ENCODE measurements at places on chromosomes 11 and 22.

DNA sequence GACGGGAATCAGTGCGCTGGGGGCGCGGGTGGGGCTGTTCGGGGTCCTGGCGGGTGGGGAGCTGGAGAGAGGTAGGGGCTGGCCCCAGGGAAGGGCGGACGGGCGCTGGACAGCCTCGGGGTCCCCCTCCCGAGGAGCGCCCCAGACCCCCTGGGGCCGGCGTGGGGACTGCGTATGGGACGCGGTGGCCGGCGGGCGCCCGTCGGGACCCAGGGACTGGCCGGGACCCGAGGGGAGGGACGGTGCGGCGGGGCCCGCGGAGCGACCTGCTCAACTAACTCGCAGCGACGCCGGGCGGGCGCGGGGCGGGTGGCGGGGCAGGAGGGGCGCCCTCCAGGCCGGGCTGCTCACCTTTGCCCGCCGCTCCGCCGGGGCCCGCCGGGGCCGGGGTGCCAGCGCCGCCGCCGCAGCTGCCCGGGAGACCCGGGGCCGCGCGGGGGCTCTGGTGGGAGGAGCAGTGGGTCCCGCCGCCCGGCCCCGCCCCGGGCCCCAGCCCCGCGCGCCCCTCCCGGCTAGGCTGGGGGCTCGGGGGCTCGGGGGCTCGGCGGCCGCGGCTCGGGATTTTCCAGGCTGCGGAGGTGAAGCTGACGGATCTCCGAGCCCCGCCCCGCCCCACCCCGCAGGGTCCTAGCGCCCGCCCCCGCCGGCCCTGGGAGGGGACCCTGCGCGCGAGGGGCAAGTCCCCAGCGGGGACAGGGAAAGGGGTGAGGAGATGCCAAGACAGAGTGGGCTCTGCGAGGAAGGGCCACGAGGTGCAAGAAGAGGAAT, 12.3 kb downstream of the STARD10 start:
- DNase-seq: no peak

DNA sequence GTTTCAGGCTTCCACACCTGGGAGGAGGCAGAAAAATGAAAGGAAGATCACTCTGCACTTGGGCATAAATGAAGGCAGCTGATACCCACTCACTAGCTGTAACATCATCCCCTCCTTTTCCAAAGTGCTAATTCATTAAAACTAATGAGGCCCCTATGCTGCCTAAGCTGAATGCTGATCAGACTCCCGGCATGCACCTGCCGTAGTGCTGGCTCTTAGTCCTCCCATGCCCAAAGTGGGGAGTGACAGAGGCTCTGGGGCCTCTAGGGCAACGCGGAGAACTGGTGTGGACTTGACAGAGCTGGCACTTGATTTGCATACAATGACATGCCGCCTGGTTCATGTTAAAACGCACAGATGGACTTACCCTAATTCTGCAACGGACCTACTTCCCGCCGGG, 96.5 kb upstream of the NCAM1 start:
- no peak for DNase-seq

- no peak for DNase-seq
Measured at GRCh38 chr11:134636071-134636470, 224.0 kb upstream of the B3GAT1 start.

DNA sequence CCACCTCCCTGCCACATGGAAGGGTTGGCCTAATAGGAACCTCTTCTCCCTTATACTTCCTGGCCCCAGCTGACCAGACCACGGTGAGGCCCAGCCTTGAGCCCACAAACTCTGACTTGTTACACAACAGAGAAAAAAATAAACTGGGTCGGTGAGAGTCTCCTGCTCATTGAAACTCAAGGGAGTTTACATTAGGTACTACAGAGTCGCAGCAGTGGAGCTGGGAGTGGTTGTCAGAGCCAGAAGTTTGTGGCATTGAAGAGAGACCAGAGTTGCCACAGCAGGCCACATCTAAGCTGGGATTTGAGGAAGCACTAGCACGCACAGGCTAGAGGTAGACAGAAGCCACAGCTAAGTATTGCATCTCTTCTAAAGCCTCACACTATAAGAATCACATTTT, 296.2 kb downstream of the DDX10 start:
- DNase-seq: no peak

DNA sequence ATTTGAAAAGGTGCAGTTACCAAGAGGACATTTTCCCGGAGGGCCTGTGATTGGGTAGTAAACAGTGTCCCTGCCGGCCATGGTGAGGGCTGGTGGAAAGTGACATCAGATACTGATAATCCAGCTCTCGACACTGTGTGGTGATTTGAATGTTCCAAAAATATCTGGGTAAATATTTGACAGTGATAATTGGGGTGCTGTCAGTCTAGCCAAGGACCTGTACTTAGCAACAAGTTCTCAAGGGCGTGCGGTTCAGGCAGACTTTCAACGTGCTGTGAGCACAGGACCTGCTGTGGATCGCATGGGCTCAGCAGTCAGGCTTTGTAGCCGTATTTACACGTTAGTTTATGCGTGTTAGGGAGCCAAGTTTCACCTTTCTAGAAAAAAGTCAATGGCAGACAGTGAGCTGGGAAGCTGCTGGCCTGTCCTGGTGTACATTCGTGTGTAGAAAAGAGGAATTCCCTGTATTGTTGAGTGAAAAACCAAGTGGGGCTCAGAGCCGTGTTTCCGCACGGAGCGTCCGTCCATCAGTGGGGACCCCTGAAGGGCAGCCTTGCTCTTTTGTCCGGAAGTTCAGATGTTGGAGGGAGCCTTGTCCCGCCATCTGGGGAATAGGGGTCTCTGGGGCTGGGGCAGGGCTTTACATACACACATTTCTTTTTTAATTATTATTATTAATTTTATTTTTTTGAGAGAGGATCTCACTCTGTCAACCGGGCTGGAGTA, 11.3 kb downstream of the TRMU start:
- no peak for DNase-seq

GRCh38 chr11:19647816-19648215, 64.8 kb upstream of the NAV2 start:
- no peak for DNase-seq

GRCh38 chr11:77779935-77780334, 40.6 kb downstream of the RSF1 start:
- DNase-seq: no peak

DNA sequence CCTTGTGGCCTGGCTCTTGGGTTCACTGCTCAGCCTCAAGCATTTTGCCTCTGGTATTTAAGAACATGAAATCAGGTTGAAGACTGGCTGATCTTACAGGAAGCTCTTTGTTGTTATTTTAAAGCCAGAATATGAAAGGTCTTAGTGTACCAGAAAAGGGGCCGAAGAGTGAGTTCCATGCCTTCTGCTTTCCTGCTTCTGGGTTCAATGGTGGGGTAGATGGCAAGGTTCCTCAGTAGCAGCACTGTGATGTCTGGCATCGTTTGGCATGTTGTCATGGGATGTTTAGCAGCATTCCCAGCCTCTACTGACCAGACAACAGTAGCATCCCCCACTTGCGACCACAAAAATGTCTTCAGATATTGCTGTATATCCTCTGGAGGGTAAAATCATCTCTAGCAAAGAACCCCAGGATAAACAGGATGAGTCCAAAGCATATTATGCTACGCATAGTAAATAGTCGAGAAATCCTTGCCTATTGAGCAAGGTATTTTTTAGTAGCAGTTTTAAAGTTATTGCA, 2.4 kb downstream of the VPS26B start:
- DNase-seq: no peak

GRCh38 chr22:49119551-49119952, 708.1 kb downstream of the BRD1 start:
- DNase-seq: no peak

DNA sequence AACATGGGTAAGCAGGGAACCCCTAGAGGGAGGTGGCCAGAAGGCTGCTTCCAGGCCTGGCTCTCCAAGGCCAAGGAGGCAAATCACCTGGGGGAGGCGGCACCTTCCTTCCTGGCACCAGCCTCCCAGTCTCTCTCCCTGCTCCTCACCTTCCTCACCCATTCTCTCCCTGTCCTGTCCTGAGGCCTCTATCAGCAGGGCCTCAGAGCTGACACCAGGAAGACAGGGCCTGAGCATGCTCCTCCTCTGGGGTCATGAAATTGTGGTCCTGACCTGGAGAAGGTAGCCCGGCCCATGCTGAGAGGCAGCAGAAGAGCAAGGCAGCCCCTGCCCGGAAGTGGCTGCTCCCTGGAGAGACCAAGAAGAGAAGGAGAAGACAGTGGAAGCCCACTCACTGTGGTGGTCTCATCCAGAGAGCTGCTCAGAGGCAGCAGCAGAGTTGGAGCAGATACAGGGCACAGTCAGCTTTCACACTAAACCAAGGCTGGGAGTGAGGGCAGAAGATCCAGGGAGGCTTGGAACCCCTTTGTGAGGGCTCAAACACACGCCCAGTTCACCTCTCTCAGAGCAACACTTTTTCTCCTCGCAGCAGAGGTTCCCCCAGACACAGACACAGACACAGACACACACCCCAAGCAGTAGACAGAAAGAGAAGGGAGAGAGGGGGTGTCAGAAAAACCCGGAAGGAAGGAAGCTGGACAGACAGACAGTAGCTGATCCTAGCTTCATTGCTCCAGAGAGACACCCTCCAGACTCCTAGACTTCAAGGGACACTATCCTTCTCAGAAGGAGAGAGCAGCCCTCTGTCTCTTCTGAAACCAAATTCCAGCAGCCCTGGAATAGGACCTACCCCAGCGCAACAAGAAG, 1.8 kb downstream of the BCL9L start:
- DNase-seq: no peak

- no peak for DNase-seq
Measured at GRCh38 chr22:19597399-19597735, 73.2 kb upstream of the CLDN5 start.

GRCh38 chr11:22832315-22833015, 2.9 kb upstream of the SVIP start:
- no peak for DNase-seq

- DNase-seq: no peak
Measured at GRCh38 chr11:116386118-116386699, 386.6 kb downstream of the BUD13 start.

GRCh38 chr11:96265220-96265737, 77.7 kb downstream of the MAML2 start:
- no peak for DNase-seq

DNA sequence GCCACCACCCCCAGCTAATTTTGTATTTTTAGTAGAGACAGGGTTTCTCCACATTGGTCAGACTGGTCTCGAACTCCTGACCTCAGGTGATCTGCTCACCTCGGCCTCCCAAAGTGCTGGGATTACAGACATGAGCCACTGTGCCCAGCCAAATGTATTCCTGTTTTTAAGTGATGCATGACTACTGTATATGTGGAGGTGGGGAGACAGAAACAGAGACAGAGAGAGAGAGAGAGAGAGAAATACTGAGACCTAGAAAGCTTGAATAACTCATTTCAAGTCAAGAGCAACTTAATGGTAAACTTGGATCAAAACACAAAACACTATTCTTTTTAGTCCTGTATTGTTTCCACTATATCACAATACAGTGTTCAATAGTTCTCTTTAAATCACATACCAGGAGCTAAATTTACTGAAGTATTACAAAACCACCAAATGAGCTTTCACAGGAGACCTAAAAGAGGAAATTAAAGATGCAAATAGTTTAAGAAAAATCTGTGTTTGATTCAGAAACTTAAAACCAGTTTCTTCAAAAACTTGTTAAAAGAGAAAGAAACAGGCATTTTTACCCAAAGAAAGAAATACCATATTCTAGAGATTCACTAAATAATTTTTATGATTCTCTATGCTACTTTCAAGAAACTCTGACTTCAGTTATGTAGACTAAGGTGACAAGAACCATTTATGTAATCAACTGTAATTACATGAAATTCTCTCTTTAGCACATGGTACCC, 188.7 kb downstream of the ETS1 start:
- no peak for DNase-seq
